ENCODE measurements at places on chromosomes 1 and 21.
A peak's percentile ranks its signal among the peaks of the same experiment; 100 is the strongest.

- no peak for DNase-seq
Observed at GRCh38 chr1:116880917-116881316, 28.8 kb upstream of the PTGFRN start.

DNA sequence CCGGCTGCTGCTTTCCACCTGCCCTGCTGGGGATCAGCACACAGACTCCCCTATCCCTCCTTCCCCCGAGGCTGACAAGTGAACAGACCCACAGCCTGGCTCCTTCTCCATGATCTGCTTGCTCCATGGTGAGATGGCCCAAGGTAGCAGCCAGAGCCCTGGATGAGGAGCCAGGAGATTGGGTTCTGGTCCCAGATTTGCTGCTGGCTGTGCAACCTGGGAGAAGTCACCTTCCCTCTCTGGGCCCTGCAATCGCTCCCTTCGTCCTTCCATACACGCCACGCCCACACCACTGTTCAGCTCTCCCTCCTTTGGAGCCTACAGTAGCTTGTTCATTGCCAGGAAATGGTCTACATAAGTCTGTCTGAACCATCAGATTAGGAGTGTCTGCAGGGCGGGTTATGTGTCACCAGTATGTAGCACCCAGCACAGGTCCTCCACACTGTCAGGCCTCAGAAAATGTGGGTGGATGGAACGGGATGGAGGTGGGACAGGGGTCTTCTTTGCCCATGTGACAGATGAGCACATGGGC, 9.2 kb upstream of the EPHA8 start:
- DNase-seq, result no peak

DNA sequence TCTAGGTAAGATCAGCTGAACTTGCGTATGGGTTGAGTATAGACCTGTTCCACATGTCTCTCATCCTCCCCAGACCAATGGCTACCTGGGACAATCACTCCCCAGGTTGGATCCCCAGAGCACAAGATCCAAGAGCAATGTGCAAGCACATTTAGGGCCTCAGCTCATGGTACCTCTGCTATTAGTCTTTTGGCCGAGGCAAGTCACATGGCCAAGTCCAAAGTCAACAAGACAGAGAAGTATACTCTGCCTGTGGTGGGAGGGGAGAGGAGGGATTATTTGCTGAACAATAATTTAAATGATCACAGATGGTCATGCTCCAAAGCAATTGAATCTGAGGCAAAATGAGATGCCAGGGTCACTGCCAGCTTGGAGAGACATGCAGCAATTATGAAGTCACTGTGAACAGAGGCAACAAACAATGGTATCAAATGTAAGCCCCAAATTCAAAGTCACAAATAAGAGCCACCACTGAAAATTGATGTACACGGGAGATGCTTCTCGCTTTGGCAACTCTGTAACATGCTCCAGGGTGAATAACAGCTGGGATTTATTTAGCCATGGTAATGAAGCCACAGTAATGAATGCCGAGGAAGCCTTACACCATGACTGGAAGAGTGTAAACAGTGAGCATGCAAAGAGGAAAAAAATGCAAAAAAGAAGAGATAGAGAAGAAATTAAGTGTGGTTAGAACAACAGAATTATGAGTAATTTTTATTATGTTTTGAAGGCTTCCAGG, 149.1 kb downstream of the ZNF281 start:
- DNase-seq, result no peak

- no peak for DNase-seq
Observed at GRCh38 chr1:162903246-162903645, 42.3 kb upstream of the CCDC190 start.

DNA sequence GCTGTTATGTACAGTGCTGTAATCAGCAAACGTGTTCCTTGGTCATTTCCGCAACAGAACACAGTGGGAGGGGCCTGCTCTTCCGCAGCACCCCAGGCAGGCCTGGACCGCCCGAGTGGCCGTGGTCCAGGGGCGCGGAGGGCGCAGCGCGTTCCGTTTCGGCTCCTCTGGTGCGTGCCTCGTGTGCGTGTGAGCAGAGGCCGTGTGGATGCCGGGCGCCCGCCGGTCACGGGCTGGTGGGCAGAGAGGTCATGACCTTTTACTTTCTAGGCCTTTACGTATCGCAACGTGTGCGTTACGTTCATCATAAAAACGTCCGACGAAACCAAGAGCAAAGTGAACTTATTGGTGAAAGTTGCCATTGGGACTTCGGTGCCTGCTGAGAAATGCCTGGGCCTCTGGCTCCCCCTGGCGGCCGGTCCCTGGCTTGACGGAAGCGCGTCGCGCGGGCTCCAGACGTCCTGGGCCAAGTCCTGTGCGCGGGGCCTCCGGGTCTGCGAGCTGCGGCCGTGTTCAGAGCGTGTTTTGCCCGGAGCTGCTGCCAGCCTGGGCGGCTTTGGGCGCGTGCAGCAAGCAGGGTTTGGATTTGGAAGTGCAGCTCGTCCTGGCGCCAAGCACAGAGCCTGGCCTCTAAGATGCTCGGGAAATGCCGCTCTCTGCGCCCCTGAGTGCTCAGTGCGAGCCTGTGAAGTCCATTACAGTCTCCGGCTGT, 34.4 kb downstream of the COL18A1 start:
- peak; percentile 66 for DNase-seq

DNA sequence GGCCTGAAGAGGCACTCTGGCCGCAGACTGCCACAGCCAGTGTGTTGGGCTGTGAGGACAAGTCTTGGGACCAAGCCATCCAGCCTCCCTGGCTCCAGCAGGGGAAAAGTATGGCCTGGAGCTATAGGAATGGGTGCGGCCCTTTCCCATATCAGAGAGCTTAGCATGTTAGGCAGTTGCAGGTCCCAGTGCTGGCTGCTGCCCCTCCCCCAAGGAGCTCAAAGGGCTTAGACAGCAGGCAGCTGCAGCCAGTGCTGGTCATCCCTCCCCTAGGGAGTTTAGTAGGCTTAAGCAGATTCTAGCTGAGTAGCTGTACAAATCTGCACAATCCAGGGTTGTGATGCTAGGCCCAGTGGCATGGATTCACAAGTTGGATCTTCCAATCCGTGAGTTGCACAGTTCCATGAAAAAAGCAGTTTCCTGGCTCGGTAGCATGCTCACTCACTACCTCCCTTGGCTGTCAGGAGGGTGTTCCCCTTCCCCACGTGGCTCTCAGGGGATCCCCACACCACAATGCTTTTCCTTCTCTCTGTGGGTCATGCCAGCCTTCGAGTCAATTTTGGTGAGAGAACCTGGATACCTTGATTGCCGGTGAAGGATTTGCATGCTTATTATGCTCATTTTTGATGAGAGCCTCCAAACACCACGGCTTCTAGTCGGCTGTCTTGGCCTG, 1490.8 kb downstream of the BRINP3 start:
- no peak for DNase-seq

GRCh38 chr1:30311749-30312148, 411.6 kb downstream of the MATN1 start:
- DNase-seq, result no peak

- DNase-seq, result no peak
Observed at GRCh38 chr21:32717851-32718316, 9.9 kb downstream of the SYNJ1 start.

DNA sequence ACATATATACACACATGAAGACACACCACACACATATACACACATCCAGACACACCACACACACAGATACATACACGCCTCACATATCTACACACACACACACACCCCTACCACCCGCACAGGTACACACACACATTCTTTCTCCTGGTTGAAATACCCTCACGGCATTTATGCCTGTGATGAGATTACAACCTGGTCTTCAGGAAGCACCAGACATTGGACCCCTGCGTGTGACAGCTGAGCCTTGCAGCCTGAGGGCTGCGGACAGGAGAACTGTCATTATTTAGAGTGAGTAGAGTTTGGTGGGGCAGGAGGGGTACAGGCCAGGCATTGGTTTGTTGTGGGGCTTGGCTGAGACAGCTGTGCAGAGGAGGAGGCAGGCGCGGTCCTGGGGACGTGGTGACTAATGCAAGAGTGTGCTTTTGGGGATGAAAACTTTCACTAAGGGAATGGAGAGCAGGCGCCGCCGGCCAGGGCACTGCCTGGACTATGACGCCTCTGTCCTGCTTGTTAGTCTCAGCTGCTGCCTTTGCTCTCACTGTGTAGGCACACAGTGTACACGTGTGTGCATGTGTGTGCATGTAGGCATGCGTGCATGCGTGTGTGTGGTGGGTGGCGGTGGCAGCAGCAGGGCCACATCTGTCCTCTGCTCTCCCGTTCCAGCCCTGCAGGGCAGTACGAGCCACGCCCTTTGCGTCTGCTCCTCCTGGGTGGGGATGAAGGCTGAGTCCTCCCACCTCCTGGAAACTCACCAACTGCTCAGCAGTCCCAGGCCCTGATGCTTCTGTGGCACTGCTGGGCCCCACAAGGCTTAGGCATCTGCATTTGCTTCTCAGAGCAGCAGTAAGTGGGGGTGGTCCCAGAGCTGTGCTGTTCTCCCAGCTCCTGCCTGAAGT, 57.6 kb downstream of the SPSB1 start:
- DNase-seq, result no peak

GRCh38 chr1:1259951-1260600, 13.6 kb upstream of the C1QTNF12 start:
- DNase-seq, result no peak

GRCh38 chr21:46243325-46243724, 14.8 kb upstream of the LSS start:
- no peak for DNase-seq

GRCh38 chr1:181349512-181349911, 133.8 kb upstream of the CACNA1E start:
- no peak for DNase-seq

- DNase-seq, result peak; percentile 6
Observed at GRCh38 chr1:199218065-199218464, 579.2 kb downstream of the PTPRC start.

- no peak for DNase-seq
Observed at GRCh38 chr1:165678509-165678908, 19.9 kb downstream of the ALDH9A1 start.

GRCh38 chr1:177871613-177872307, 98.1 kb downstream of the SEC16B start:
- DNase-seq, result no peak

DNA sequence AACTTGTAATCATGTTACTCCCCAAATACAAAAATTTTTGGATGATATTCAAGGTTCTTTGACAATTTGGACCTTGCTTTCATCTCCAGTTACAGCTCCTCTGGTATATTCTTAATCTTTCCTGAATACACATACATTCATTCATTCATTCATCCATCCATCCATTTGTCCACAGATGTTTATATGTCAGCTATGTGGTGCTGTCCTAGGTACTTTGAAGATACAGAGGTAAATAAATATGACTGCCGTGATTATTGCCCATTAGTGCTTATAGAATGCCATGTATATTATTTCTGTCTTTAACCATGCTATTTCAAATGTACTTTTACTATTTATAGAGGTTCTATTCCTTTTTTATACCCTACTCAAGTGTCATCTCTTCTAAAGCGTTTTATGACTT, 72.1 kb downstream of the SYT14 start:
- DNase-seq, result no peak
